MM.1S (cell line): ENCODE measurements at places on chromosomes 2 and 18.

GRCh38 chr2:26235089-26235488, 9.3 kb downstream of the HADHA start:
- no peak for DNase-seq

DNA sequence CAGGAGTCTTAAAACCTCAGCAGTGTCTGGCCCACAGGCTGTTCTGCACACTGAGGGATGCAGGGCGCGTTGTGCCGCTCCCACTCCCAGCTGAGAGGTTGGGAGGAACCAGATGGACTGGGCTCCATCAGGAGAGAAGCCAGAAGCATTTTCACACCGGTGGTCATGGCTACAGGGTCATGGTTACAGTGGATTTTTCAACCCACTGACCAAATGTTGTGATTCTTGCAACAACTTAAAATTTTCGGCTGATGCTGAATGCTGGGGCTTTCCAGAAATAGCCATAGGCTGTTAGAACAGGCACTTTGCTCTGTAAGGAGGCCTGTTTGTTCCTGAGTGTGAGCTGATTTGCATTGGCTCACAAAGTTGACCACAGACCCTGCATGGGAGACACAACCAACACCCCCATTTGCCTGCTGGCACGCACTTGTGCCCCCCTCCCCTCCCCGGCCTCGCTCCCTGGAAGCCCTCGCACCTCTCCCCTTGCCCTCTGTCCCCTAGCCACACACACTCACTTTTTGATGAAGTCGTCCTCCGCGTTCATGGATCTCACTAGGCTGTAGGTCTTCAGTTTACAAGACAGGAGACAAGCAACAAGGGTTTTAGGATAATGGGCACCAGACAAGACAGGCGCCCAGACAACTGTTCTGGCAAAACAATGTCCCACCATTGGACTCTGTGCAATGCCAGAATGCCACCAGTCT, 3.4 kb downstream of the LPIN1 start:
- DNase-seq, result peak; percentile 88

- no peak for DNase-seq
Measured at GRCh38 chr18:49862656-49863385, 49.5 kb upstream of the ACAA2 start.

GRCh38 chr2:195758846-195759245, 101.8 kb downstream of the SLC39A10 start:
- DNase-seq, result no peak

DNA sequence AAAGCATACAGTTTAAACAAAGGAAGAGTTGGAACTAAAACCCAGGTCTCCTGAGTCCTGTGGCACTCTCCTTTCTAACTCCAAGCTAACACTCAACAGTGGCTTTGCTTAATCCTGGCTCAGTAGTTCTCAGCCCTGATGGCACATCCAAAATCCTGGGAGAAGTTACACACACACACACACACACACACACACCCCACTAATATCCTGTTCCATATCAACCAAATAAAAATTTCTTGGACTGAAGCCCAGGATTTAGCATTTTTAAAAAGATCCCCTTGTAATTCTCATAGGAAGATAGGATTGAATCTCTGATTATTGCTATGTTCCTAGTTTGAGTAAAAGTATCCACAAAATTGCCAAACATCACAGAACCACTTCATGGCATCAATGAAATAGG, 136.1 kb upstream of the RIOK3 start:
- DNase-seq, result no peak

DNA sequence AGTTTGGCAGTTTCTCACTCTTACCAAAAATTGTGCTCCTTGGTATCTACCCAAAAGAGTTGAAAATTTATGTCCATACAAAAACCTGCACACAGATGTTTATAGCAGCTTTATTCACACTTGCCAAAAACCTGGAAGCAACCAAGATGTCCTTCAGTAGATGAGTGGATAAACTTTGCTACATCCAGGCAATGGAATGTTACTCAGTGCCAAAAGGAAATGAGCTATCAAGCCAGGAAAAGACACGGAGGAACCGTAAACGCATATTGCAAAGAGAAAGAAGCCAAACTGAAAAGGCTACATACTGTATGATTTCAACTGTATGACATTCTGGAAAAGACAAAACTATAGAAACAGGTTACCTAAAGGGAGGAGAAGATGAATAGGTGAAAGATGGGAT, 36.1 kb downstream of the TMEM163 start:
- DNase-seq, result no peak

DNA sequence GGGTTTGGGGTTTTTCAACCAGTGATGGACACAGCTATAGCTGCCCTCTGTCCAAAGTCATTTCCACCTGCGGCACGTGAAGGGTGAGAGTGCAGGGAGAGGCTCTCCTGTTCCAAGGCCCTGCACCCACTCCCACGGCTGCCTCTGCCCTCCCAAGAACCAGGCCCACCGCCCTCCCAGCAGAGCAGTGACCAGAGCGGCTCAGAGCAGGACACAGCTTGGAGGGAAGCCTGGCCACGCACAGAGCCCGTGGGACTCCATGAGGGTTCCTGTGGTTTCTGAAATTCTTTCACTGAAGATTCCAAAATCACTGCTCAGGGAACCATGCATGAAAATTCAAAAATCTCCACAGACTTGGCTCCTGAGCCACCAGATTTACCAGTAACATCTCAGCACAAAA, 67.3 kb upstream of the SALL3 start:
- no peak for DNase-seq

DNA sequence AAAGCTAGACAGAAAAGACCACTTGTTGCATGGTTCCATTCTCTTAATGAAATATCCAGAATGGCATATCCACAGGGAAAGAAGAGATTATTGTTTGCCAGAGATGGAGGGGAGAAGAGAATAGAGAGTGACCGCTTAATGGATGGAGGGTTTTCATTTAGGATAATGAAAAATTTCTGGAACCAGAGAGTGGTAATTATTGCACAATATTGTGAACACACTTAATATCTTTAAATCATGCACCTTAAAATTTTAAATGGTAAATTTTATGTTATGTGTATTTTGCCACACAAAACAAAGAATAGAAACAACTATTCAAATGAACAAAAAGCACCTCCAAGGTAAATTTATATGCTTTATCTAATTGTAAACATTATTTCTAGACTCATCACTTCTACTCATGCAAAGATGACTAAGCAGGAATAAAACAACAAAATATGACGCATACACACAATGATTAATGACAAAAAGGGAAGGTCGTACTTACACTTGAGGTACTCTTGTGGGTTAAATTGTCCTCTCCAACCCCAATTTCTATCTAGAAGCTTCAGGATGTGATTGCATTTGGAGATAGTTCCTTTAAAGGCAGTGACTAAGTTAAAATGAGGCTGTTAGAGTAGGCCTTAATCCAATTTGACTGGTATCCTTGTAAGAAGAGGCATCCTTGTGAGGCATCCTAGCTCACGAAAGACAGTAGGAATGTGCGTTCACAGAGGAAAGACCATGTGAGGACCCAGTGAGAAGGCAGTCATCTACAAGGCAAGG, 18.7 kb upstream of the DHRS9 start:
- no peak for DNase-seq

DNA sequence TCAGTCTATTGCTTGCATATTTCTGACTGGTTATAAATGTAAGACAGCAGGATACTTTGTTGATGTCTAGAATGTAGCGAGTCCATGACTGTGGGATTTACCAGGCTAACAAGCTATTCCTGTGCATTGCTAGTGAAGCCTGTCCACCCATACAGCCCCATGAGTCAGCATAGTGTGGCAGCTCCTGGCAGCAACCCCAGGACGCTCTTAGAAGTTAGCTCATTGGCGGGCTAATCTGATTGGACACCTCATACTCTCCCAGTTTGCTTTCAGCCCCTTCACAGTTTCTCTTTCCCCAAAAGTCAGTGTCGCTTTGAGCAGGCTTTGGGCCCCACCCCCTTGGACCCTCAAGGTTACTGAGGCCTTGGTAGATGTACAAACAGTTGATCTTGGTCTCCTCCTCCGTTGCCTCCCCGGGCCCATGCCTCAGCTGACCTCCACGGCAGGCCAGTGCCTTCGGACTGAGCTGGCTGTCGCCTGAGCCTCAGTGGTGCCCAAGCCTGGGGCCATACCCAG, 48.0 kb downstream of the COA5 start:
- DNase-seq, result no peak

DNA sequence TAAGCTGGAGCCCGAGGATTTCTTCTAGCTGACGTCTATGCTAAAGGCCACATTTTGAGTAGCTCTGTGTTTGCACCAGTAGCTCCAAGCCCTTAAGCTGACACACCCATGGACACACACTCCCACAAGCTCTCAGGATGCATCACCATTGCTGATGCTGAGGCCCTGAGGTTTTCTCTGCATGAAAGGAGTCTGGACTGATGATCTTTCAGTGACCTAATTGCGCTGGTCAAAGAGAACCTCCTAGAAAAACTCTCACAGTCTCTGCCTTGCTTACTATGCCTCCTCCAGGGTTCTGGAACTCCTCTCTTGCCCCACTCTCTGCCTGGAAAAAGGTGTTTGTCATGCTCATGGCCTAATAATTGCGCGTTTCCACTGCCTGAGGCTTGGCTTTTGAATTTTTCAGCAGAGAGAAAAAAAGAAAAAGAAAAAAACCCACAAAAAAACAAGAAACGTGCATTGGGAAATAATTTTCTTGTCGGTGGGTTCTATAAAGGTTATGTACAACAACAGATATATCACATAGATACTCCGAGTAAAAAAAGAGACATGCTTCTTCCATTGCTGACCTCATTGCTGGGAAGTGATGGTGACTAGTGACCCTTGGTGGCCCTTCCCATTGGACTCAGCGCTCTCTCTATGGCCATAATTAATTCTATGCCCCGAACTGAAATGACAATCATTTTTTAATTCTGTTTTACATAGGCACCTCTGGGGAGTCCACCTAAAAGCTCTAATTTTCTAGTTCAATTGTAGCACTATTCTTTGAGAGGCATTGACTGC, 297.0 kb downstream of the TDRD15 start:
- DNase-seq, result no peak

DNA sequence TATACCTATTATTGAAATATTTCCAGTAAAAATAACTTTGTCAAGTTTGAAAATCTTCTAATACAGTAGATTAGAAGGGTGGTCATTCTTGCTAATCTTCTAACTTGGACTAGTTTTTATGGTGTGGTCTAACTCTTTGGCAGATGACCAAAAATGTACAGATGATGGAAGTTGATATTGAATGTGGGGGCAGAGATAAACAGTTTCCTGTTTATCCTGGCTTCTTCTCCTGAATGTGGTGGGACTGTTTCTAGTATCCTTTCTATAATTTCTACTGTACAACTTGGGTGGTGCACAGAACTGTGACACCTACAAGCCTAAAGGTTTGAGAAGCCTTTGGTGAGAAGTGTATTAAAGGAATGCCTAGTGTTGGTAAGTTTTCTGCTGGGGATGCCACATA, 178.7 kb downstream of the PDE11A start:
- DNase-seq, result no peak

GRCh38 chr2:206971805-206972204, 32.5 kb downstream of the CPO start:
- no peak for DNase-seq

- no peak for DNase-seq
Measured at GRCh38 chr2:120751553-120751952, 15.9 kb downstream of the GLI2 start.

DNA sequence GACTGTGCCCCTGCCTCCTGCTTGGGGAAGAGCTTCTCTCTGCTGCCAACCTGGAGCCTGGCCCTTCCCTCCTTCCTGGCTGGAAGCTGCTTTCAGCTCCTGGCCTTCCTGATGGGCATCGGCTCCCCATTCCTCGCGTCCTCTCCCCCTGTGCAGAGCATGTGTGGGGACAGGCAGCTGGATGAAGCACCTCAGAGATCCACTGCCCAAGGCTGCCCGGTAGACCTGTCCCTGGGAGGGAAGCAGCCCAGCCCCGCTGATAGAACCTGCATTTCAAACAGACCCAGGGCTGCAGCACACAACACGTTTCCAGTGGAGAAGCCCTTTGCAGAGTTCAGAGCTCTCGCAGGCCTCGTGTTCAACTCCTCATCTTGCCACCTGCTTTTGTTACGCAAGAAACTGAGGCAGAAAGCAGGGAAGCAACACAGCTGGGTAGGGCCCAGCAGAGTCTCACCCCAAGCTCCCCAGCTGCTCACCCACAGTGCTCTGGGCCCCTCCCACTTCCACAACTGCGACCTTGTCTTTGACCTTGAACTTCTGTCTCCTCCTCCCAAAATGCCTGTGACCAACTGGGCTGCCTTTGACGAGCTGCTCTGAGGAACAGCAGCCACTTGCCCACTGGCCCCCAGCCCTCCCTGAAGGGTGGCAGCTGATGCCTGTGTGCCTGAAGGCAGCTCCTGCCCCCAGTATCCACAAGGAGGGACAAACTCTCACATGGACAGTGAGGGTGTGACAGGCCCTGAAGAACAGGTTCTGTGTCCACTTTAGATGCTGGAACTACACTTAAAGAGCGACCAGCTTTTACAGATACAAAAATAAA, 65.5 kb downstream of the PARD6G start:
- DNase-seq, result no peak

DNA sequence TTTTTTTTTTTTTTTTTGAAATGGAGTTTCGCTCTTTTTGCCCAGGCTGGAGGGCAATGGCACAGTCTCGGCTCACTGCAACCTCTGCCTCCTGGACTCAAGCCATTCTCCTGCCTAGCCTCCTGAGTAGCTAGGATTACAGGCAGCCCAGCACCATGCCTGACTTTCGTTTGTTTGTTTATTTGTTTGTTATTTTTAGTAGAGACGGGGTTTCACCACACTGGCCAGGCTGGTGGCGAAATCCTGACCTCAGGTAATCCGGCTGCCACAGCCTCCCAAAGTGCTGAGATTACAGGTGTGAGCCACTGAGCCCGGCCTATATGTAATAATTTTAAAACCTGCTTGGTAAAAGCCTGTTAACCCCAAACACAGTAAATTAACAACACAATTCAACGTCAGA, 435.7 kb downstream of the LRRTM4 start:
- no peak for DNase-seq

DNA sequence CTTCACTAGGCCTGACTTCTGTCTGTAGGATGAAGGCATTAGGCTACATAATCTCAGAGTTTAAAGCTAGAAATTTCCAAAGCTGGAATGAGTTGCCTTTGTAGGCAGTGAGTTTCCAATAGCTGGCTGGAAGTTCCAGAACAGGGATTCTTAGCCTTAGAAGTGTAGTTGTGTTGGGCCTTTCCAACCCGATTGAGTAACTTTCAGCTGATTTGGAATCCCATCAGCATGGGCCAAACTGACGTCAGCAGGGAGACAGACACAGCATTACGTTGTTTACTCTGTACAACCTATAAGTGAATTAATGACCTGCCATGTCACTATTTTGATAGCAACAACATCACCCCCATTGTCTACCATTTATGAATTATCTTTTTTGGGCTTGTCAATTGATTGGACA, 56.9 kb downstream of the SETBP1 start:
- no peak for DNase-seq

DNA sequence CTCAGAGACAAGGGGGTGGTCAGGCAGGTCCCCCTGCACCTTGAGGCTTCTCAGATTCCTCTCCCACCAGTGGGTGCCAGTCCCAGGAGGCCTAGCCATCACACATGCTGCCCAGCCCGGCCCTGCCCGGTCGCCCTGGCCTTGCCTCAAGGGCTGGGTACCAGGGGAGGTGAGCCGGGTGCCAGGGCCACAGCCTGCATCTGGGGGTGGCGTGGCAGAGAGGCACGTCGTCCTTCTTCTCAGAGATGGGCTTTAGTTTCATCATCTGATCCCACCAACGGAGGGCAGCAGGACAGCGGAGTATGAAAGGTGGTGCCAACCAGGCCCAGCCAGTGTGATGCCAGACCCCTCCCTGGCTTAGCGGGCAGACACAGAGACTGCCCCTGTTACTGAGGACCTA, 161.7 kb downstream of the TFCP2L1 start:
- DNase-seq, result no peak
